ENCODE measurements at places on chromosomes 11 and 22.

DNA sequence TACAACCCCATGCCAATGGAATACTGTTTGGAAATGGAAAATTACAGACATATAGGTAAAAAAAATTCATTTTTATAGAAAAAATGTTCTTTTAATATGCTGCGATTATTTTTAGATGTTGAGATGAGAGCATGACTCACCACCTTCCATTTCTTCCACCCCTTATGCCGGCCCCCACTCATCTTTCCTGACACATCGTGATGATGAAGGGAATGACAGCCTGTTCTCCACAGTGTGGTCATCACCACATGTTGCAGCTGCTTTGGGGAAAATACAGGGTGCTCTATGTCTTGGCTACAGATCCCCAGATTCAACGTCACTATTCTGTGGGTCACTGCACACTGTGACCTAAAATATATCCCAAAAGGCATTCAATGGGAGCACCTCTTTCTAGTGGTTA is 916.2 kb downstream of the METTL15 start:
- DNase-seq: no peak

- DNase-seq: no peak
These were observed 883.3 kb downstream of the NTM start for GRCh38 chr11:132253469-132254264.

DNA sequence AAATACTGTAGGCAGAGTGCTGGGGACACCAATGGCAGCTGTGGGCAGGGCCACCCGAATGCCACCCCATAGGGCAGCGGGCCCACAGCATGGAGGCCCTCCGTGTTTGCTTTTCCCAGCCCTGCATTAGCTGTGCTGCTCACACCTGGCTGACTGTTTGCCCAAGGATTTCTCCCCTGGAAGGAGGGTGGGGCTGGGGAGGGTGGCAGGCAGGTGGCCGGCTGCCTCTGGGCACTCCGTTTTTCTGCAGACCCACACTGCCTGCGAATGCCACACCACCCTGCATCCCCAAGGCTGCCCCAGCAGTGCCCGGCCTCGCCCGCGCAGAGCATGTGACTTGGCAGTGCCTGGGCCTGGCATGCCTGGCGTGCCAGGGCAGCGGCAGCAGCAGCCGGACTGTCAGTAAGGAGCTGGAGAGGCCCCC is 19.6 kb downstream of the DAGLA start:
- DNase-seq: no peak

DNA sequence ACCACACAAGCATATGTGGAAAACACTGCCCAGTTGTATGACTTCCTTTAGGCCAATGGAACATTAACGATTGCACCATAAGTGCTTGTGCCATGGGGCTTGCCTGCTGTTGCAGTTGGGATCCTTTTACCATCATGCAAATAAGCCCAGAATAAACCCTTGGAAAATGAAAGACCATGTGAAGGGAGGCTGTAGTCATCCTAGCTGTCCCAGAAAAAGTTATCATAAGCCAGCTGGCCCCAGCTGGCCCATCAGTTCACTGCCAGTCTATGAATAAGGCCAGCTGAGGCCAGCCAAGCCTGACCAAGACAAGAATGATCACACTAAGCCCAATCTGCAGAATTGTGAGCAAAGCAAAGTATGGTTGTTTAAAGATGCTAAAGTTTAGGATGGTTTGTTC is 253.9 kb upstream of the ARHGAP20 start:
- no peak for DNase-seq

Data from T-helper 2 cell (primary cell).